ENCODE measurements at places on chromosomes 1 and 21. TPM values are rescaled to one million over a fixed set of nuclear protein-coding genes. Genes with fewer than 3 reads are reported as not detected.

- no peak for DNase-seq
These were observed 46.6 kb downstream of the TOR3A start for GRCh38 chr1:179128520-179128919.

Gene BSND
- not detected for polyA plus RNA-seq

GRCh38 chr1:235809688-235810397, 56.9 kb downstream of the LYST start:
- DNase-seq, result no peak

Gene CHRNB2
- polyA plus RNA-seq, result not detected

Gene IGSF5
- polyA plus RNA-seq, result not detected

DNA sequence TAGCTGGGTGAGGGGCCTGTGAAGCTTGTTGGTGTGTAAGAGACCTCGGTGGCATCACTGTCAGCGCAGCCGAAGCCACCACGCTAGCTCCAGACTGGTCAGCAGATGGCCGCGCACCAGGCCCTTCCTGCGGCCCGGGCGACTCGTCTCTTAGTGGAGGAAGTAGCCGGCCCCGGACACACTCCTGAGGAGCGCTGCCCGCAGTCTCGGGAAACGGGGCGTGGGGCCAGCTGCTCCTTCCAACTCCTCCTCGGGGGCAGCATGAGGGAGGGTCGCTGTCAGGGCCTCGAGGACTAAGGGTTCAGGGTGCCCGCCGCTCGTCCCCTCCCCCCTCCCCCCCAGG, 20.4 kb downstream of the H3-3A start:
- no peak for DNase-seq

GRCh38 chr21:15058854-15059263, 5.9 kb downstream of the NRIP1 start:
- peak; percentile 23 for DNase-seq

Gene INKA2
- 0.31 TPM for polyA plus RNA-seq

Gene GART
- 45.5 TPM for polyA plus RNA-seq

- no peak for DNase-seq
These were observed 461.8 kb upstream of the CXADR start for GRCh38 chr21:17051054-17051453.

Gene MCOLN2
- not detected for polyA plus RNA-seq

GRCh38 chr1:156392452-156392853, 23.4 kb downstream of the RHBG start:
- DNase-seq, result no peak

Gene OR2T11
- not detected for polyA plus RNA-seq

GRCh38 chr1:208043691-208044181, 132.8 kb upstream of the CD34 start:
- DNase-seq, result no peak

DNA sequence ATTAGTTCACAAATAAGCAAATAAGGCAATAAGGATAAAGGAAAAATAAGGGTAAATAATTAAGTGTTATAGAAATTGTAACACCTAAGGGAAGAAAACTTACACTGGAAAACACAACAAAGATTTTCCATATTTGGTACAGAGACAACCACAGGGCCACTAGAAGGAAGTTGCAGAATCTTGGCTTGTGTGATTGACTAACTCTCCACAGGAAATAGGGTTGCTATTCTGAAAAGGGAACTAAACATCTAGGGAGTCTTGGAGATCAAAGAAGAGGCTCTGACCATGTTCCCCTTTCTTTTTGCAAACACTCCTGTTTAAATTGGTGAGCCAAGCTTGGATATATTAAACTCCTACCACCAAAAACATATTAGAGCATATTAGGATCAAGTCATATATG, 59.1 kb downstream of the APCS start:
- DNase-seq, result no peak

DNA sequence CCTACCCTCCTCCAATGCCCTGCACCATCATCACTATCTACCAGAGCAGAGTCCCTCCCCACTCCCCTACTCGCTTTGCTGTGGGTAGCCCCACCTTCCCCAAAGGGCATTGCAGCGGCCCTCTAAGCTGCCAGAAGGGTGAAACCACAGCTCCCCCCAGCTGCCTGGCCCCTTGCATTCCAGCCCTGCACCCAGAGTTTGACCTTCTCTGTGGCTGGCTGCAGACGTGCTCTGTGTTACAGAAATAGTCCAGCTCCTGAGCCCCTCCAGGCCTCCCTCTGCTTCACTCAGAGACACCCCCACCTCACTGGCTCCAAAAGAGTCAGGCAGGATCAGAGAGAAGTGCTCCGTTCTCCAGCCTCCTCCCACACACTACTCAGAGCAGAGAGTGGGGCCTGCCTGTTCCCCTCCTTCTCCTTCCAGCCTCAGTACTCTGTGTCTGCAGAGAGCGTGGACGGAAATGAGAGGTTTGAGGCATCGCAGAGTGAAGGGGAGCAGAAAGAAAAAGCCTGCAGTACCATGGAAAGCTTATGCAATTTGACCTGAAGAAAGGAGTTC, 63.2 kb downstream of the PLEKHA6 start:
- DNase-seq, result no peak

DNA sequence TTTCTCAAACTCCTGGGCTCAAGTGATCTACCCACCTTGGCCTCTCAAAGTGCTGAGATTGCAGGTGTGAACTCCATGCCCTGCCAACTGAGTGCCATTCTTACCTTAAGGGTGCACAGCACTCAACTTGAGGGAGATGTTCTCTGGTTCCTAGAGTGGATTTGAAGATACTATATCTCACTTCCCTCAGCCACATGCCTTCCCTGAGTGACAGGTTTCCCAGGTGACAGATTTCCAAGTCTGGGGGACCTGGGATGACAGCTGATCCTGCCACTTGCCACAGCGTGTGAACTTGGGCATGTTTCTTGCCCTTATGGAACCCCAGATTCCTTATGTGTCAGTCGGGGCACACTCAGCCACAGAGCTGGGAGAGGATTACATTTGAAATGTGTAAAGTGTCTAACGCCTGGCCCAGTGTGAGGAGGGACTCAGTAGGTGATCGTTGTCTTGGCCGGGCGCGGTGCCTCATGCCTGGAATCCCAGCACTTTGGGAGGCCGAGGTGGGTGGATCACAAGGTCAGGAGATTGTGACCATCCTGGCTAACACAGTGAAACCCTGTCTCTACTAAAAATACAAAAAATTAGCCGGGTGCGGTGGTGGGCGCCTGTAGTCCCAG, 29.6 kb upstream of the BTG2 start:
- DNase-seq, result no peak

DNA sequence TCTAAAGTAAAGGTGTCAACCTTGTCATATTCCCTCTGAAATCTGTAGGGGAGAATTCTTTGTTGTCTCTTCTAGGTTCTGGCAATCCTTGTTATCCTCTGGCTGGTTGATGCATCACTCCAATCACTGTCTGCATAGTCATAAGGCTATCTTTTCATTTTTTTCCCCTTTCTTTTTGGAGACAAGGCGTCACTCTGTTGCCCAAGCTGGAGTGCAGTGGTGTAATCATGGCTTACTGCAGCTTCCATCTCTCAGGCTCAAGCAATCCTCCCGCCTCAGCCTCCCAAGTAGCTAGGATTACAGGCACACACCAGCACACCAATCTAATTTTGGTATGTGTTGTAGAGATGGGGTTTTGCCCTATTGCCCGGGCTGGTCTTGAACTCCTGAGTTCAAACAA, 12.9 kb downstream of the DPYD start:
- DNase-seq, result no peak

- no peak for DNase-seq
These were observed 5.2 kb downstream of the SIPA1L2 start for GRCh38 chr1:232624546-232625281.

Gene CFHR4
- polyA plus RNA-seq, result not detected

DNA sequence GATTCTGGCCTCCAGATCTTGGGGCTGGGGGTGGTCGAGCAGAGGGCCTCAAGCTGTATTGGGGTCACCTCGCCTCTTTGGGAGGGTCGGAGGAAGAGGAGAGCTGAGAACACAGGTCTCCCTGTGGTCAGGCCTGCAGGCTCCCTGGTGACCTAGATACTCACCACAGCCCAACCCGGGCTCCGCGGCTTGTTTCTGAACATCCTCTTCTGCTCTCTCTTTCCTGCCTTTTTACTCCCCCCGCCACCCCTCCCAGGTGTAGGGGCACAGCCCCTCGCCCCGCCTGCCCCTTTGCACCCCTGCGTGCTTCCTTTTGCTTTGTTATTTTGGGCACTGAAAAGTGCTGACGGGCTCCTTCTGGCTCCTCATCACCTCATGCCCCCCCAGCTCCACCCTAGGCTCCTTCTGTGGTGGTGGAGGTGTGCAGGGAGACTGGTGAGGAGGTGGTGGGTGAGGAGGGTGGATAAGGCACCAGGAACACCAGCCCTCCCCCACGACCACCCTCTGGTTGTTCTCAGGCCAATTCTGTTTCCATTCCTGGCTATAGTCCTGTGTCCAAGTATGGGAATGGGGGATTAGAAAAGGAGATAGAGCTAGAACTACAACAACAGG, 10.6 kb upstream of the LINGO4 start:
- DNase-seq, result peak; percentile 79

- no peak for DNase-seq
These were observed 5.2 kb downstream of the KIAA2013 start for GRCh38 chr1:11921022-11921421.

GRCh38 chr1:154157520-154158306, 2.8 kb upstream of the NUP210L start:
- peak; percentile 95 for DNase-seq

Gene CHI3L2
- 9.7 TPM for polyA plus RNA-seq

- no peak for DNase-seq
These were observed 1.6 kb downstream of the STPG1 start for GRCh38 chr1:24411963-24412362.

DNA sequence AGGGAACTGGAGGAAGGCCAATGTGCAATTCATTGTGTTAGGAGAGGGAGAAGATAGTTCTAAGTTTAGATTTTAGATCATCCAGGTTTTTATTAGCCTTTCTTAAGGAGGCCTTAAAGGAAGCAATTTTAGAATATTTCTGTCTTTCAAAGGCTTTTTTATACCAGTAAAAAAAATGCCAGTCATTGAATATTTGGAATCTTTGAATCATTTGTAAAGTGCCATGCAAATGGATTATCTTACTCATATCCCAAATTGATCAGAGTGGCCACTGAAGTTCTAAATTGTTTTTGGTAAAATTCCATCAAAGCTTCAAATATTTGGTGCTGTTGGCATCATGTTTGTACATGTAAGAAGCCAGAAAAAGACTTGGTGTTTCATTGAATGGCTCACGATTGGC, 244.8 kb downstream of the RPS6KC1 start:
- DNase-seq, result no peak

DNA sequence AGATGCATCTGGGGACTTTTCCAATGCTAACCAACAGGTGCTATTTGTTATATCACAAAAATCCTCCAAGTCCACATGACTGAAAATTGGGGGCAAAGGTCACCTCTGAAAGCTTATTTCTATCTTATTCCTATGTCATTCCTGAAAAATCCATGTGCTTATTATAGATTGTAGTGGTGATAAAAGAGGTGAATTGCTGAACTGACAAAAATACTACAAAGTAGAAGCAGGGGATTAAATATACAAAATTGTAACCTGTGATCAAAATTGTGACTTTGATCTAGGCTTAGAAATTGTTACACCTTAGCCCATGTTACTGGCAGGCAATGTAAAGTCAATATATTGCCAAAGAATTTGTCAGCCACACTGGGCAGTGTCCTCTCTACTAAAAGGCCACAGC, 62.3 kb downstream of the IER5 start:
- no peak for DNase-seq

DNA sequence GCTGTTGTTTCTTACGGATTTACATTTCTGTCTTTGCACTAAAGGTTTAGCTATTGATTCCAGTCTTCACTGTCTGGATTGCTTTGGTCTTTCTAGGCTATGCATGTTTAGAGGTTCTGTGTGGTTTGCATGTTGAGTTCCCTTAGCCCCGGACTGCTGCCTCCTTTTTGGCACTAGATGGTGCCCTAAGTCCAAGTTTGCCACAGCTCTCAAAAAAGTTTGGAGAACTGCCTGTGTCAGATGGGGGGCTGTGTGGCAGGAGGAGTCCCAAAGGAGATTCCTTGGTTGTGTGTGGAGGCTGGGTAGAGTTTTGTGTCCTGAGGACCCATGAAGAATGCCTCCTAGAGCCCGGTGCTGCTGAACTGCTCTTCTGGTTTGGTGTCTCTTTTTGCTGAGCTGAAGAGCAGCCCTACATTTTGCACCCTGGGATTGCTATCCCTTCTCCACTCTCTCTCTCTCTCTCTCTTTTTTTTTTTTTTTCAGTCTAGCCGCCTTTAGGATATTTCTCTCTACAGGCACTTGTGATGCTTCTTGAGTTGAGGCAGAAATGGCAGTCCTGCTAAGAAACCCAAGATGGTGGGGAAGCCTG, 74.4 kb downstream of the PTGS2 start:
- no peak for DNase-seq

DNA sequence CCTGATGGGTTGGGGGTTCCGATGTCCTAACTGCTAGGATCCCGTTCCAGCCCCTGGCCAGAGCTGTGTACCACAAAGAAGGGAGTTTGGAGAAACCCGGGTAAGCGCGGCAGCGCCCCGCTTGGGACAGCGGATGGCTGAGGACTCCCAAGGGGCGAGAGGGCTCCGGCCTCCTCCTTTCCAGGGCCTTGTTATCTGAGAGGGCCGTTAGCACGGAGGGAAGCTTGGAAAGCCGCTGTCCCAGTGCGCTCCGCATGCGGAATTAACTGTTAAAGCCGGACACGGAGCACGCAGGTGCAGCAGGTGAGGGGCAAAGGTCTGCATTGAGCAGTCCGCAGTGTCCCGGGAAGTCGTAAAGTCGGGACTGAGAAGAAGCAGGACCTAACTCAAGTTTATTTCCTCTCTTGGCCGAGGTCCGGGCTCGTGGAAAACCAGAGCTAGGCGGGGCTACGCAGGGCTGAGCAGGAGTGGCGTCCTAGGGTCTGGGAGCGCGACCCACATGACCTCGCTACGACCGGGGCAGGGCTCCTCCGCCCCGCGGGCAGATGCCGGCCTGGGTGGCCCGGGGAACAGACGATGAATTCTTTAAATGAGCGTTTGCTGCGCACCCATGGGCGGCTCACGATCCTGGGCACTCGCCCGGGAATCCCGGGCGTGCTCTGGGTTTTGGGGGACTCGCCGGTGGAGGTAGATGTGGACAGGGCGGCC, 4.5 kb downstream of the LHX4 start:
- no peak for DNase-seq

- DNase-seq, result no peak
These were observed 18.7 kb downstream of the CLSTN1 start for GRCh38 chr1:9805006-9805508.

Gene RHOU
- polyA plus RNA-seq, result 0.15 TPM

DNA sequence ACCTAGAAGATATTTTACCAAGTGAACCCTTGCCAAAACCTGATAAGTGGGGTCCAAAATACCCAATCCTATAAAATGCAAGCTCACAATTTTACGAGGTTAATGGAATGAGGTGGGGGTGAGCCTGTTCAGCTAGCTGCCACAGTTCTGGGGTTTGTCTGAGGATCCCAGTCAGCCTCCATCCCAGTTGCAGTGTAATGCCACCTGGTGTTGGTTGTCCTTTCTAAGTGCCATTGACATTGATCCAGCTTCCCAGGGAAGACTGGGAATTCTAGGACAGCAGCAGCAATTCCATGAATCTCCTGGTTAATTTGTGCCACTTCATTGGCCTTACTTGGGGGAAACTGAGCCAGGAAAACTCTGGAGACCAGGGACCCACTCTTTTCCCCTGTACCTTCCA, 298.3 kb downstream of the RWDD3 start:
- no peak for DNase-seq

- no peak for DNase-seq
These were observed 124.3 kb downstream of the CENPF start for GRCh38 chr1:214727274-214727673.

Measured in CD4-positive, CD25-positive, alpha-beta regulatory T cell (primary cell).